Panc1 (cell line): ENCODE measurements at places on chromosomes 3 and 15. TPM values are rescaled to one million over a fixed set of nuclear protein-coding genes. Genes with fewer than 3 reads are reported as not detected.
A peak's percentile ranks its signal among the peaks of the same experiment; 100 is the strongest.

DNA sequence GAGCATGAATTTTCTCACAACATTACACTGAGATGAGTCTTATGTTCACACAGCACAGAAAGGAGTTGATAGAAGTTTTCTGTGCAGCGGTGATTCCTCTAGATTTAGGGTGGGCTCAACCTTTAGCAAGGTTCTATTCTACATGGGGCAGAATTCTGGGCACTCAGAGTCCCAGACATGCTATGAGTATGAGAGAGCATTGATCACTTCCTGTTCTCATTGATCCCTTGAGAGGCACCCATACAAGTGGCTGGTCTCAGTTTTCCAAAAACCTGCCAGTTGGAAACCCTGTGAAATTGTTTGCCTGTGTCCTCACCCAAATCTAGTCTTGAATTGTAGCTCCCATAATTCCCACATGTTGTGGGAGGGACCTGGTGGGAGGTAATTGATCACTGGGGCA is 112.5 kb upstream of the NR2F2 start:
- no peak overlapping the region for H3K4me3 ChIP-seq
- H3K4me1 ChIP-seq: no peaks in the 10 kb centered on the region; the same call in 1 of the 2 replicates
- DNase-seq: no peak
- no peak overlapping the region for H3K27ac ChIP-seq
- no peaks in the 10 kb centered on the region for H3K36me3 ChIP-seq

GRCh38 chr3:147007736-147008245 is 398.6 kb downstream of the ZIC4 start:
- H3K4me1 ChIP-seq: no peaks in the 10 kb centered on the region
- H3K4me3 ChIP-seq: no peak overlapping the region
- no peaks in the 10 kb centered on the region for H3K36me3 ChIP-seq
- no peak overlapping the region for H3K27ac ChIP-seq
- DNase-seq: no peak

- H3K27ac ChIP-seq: peak overlapping the region; percentile 98
- no peaks in the 10 kb centered on the region for H3K27me3 ChIP-seq
- no peak overlapping the region for H3K4me3 ChIP-seq
- H3K4me1 ChIP-seq: peaks cover 61% of the 10 kb centered on the region
Measured at GRCh38 chr15:98728811-98729160, 80.4 kb downstream of the IGF1R start.

DNA sequence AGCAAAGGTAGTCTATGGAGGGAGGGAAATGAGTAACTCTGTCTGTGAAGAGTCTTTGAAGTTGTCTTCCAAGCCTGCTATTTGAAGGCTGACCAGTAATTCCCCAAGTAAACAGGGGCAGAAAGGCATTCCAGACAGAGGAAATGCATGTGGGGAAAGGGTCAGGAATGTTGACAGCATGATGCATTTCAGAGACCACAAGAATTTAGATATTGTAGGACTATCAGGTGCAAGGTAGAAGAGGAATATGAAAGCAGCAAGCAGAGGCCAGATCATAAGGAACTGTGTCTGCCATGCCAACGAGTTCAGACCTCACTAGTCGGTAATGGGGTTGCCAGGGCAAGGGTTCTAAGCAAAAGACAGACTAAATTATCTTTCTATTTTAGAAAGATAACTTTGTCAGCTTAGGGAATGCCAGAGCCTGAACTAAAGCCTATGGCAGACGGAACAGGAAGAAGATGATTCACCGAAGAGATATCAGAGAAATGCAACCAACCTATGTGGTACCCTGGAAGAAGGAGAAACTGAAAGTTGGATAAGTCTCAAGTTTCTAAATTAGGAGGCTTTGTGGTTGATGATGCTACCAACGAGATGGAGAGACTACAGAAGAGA is 327.0 kb upstream of the RORA start:
- H3K4me1 ChIP-seq: no peaks in the 10 kb centered on the region
- no peaks in the 10 kb centered on the region; the same call in 1 of the 2 replicates for H3K27me3 ChIP-seq
- DNase-seq: peak; percentile 7
- no peak overlapping the region for H3K27ac ChIP-seq

- no peak overlapping the region for H3K27ac ChIP-seq
- no peaks in the 10 kb centered on the region for H3K4me1 ChIP-seq
- H3K36me3 ChIP-seq: no peaks in the 10 kb centered on the region
Measured at GRCh38 chr3:100941041-100941440, 52.2 kb downstream of the ABI3BP start.

DNA sequence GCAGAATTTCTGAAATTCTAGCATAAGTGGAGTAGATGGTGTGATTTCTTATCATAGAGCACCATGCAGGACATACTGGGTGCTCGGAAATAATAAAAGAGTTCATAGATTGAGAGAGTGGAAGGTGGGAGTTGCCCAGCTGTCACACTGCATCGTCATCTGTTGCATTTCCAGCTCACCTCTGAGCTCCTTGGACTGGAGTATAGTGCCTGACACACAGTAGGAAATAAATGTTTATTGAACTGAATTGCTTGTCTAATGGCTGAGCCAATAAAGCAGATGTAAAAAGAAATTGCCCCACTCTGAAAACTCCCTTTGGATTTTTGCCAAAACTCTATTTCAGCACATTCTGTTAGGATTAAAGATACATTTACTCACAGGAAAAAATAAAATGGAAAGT is 108.9 kb upstream of the UBE2E1 start:
- no peak for DNase-seq
- no peaks in the 10 kb centered on the region for H3K27me3 ChIP-seq
- peaks cover 3% of the 10 kb centered on the region for H3K4me1 ChIP-seq
- H3K36me3 ChIP-seq: no peaks in the 10 kb centered on the region
- no peak overlapping the region for H3K4me3 ChIP-seq

DNA sequence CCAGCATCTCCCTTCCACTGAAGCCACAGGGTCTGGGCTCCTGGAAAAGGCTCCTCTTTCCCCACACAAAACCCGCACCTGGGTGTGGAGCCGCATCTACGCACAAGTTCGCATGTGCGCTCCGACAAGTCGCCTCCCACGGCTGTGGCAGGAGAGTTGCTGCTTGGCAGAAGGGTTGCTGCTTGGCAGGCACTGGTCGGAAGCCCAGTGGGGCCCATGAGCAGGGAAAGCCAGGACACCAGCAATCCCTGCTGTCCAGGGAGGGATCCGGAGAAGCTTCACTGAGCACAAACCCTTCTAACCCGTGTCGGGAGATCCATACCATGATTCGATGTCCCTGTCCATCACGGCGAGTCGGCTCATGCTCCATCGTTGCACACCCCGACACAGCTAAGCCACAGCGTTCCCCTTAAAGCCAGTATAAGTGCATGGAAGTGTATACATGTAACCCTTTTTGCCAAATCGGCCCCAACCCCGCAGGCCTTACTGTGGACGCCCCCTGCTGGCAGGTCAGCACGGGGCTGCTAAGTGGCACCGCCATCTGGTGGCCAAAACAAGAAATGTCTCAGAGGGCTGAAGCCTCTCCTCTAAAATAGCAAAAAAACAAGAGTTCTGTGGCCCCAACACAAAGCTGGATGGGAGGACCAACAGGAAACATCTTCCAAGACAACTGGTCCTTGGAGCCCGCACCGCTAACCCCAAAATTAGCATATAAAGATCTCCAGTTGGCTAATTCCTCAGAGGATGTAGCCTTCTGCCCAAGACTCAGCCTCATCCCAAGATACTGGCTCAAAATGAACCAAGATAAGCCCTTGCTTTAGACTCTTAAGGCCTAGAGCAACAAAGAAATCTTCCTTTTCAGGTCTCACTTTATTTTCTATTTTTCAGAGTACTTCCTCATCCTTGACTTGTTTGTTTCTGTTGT is 8.3 kb downstream of the ANKRD63 start:
- H3K36me3 ChIP-seq: no peaks in the 10 kb centered on the region
- peak; percentile 80 for DNase-seq
- no peaks in the 10 kb centered on the region for H3K27me3 ChIP-seq
- H3K4me1 ChIP-seq: no peaks in the 10 kb centered on the region

- H3K4me3 ChIP-seq: no peak overlapping the region
- no peaks in the 10 kb centered on the region for H3K36me3 ChIP-seq
- peaks cover 7% of the 10 kb centered on the region for H3K4me1 ChIP-seq
- peak overlapping the region; percentile 25; the same call in 1 of the 2 replicates for H3K27ac ChIP-seq
- no peaks in the 10 kb centered on the region for H3K27me3 ChIP-seq
- DNase-seq: no peak
Measured at GRCh38 chr3:139326131-139326530, 17.7 kb upstream of the MRPS22 start.

DNA sequence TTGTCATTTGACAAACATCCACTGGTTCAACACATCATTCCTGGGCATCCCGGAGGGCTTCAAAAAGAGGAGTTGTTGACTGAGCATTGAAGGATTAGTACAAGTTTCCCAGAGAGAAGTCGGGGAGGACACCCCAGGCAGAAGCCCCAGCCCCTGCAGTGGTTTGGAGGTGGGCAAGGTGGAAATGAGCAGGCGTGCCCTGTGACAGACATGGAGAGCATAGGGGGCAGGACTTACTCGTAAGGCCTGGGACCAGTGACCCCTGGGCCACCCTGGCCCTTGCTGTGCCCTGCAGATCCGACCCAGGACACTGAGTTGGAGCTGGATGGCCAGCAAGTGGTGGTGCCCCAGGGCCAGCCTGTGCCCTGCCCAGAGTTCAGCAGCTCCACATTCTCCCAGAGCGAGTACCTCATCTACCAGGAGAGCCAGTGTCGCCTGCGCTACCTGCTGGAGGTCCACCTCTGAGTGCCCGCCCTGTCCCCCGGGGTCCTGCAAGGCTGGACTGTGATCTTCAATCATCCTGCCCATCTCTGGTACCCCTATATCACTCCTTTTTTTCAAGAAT is 5.9 kb downstream of the PARP3 start:
- no peaks in the 10 kb centered on the region for H3K36me3 ChIP-seq
- no peaks in the 10 kb centered on the region; the same call in 1 of the 2 replicates for H3K4me1 ChIP-seq
- DNase-seq: no peak
- no peak overlapping the region for H3K4me3 ChIP-seq

DNA sequence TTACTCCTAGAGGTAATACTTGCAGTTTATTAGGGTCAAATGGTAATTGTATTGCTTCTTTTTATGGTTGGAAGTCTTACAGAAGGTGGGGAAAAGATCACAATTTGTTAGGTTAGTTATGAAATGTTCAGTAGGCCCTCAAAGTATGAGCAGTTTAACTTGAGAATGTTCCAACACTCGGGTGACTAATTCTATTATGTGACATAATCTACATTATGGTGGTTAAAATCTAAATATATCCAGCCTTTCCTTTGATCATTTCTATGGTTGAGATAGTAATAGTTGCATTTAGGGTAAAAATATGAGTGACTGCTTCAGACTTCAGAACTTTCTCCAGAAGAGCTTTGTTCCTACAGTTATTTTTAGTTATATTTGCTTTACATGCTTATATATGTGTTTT is 19.6 kb upstream of the FBXO22 start:
- H3K36me3 ChIP-seq: no peaks in the 10 kb centered on the region
- DNase-seq: no peak
- no peak overlapping the region for H3K4me3 ChIP-seq
- H3K4me1 ChIP-seq: no peaks in the 10 kb centered on the region

GRCh38 chr15:79008659-79009058 is 63.8 kb upstream of the CTSH start:
- H3K4me3 ChIP-seq: no peak overlapping the region
- no peaks in the 10 kb centered on the region for H3K36me3 ChIP-seq
- no peak for DNase-seq
- no peak overlapping the region for H3K27ac ChIP-seq

The EFCAB12 gene
- total RNA-seq: 0.54 TPM

The LSG1 gene
- total RNA-seq: 72.9 TPM

The TRPC1 gene
- 29.6 TPM for total RNA-seq

The LTK gene
- total RNA-seq: not detected

The TGM5 gene
- total RNA-seq: not detected

The IFT57 gene
- total RNA-seq: 45.7 TPM

The WDR76 gene
- 40.0 TPM for total RNA-seq

The MUC20 gene
- not detected for total RNA-seq

The IQCH gene
- total RNA-seq: 3.9 TPM
